ENCODE measurements at places on chromosomes 2 and 18.

GRCh38 chr2:240518981-240519380 is 38.8 kb downstream of the ANKMY1 start:
- no peak for DNase-seq

GRCh38 chr2:175030380-175031271 is 25.4 kb upstream of the CHN1 start:
- no peak for DNase-seq

DNA sequence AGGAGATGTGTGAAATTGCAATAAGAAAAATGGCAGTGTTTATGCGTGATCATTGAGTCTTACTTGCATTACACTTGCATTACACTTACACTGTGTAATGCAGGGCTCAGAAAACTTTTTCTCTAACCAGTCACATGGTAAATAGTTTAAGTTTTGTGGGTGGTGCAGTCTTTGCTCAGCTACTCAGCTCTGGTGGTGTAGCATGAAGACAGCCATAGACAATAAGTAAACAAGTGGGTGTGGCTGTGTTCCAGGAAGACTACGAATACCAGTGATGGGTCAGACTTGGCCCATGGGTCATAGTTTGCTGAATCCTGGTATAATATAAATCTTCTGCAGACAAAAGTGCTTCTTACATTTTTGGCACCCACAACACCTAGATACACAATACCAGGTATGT is 115.6 kb upstream of the CYP1B1 start:
- DNase-seq: no peak

GRCh38 chr2:114642166-114642770 is 199.8 kb downstream of the DPP10 start:
- no peak for DNase-seq

GRCh38 chr2:38728694-38729093 is 22.5 kb downstream of the SRSF7 start:
- DNase-seq: no peak

DNA sequence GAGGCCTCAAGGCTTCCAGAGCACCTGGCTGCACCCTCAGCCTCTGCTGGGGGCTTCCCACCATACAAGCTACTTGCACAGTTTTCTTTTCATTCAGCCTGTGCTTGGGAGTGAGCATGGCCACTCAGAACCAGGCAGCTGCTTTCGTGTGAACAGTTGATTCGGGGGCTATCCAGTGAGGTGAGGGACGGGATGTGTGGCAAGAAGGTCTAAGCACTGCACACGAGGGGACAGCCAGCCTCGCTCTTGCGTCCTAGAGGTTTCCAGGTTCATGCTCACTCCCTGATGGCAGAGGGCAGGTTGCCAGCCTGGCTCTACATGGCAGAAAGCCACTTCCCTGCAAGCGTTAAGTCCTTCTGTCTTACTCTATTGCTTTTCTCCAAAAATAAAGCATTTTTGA is 146.2 kb downstream of the MBP start:
- DNase-seq: no peak

GRCh38 chr2:141957321-141957720 is 173.5 kb downstream of the LRP1B start:
- DNase-seq: no peak

DNA sequence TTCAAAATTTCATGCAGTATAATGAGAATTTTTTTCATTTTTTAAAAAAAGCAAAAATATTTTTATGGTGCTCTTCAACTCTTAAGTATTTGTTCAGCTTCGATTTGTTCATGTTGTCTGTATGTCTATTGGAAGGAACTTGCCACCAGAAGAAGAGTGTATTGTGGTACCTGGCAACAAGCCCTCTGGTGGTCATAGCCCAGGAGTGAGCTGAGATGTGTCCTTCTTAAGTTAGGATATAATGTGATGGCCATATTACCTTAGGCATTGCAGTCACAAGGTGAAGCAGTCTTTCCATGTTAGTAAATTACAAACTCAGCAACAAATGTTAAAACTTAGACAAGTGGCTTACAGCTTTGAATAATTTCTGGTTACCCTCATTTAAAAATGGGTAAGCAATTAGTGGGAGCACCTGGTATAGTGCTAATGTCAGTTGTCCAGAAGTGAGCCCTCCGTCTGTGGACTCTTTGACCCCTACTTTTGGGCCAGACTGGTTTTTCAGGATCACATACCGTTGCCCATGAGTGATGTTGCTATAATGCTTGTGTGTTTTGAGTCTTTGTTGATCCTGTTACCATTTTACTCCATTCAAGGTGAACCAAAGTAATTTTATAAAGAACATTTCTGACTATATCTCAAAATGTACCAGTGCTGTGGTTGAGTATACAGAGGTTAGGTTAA is 57.4 kb downstream of the MYO1B start:
- no peak for DNase-seq

DNA sequence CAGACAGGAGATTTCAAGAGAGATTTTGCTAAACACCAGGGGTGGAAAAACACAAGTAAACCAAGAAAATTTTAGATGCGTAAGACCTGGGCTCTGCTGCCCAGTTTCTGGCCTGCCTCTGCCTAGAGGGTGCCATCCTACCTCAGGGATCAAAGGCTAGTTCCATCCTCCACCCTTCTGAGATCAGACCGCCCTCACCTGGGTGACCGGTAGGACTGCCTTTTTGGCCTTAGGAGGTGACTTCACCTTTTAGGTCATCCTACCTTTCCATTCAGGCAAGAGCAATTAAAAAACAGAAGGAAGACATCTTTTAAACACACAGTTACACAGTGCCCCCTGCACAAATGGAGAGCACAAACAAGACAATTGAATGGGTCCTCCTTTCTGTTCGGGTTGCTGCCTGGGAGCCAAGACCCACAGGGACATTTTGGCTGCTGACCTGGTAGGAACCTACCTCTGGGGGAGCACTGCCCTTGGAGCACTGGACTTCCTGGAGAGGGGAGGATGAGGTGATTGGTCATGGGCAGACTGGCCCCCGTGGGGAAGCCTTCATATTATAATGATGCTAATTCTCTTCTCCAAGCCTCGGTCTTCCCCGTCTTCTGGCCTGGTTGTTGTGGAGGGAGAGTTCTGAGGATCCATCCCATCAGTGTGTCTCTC is 3.1 kb downstream of the PSD4 start:
- no peak for DNase-seq
